Activated naive CD8-positive, alpha-beta T cell treated with anti-CD3 and anti-CD28 coated beads for 36 hours (primary cell): ENCODE measurements at places on chromosomes 11 and 22. TPM values are rescaled to one million over a fixed set of nuclear protein-coding genes. Genes with fewer than 3 reads are reported as not detected.

DNA sequence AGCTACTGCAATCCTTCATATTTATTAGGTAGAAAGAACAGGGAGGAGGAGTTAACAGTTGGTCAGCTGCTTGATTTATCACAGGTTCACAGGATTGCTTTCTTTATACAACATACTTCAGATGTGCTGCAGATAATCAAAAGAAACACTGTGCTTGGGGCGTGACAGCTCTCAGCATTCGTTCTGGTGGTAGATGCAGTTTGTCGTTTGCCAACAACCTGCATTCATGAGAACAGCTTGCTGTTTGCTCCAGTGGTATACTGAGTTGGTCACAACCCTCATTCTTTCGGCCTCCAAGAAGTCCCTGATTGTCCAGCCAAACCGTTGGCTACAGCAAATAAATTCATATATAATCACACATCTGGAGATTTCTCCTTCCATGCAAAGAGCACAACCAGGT lies 120.5 kb downstream of the ZNF280B start:
- no peaks in the 10 kb centered on the region for H3K4me1 ChIP-seq
- H3K4me3 ChIP-seq, result no peak overlapping the region
- peaks cover 61% of the 10 kb centered on the region for H3K27me3 ChIP-seq
- H3K36me3 ChIP-seq, result no peaks in the 10 kb centered on the region
- no peak overlapping the region for H3K27ac ChIP-seq
- DNase-seq, result no peak

- no peaks in the 10 kb centered on the region for H3K36me3 ChIP-seq
- H3K27me3 ChIP-seq, result no peaks in the 10 kb centered on the region
- no peak overlapping the region for H3K4me3 ChIP-seq
Observed at GRCh38 chr11:17771415-17771814, 36.8 kb downstream of the KCNC1 start.

DNA sequence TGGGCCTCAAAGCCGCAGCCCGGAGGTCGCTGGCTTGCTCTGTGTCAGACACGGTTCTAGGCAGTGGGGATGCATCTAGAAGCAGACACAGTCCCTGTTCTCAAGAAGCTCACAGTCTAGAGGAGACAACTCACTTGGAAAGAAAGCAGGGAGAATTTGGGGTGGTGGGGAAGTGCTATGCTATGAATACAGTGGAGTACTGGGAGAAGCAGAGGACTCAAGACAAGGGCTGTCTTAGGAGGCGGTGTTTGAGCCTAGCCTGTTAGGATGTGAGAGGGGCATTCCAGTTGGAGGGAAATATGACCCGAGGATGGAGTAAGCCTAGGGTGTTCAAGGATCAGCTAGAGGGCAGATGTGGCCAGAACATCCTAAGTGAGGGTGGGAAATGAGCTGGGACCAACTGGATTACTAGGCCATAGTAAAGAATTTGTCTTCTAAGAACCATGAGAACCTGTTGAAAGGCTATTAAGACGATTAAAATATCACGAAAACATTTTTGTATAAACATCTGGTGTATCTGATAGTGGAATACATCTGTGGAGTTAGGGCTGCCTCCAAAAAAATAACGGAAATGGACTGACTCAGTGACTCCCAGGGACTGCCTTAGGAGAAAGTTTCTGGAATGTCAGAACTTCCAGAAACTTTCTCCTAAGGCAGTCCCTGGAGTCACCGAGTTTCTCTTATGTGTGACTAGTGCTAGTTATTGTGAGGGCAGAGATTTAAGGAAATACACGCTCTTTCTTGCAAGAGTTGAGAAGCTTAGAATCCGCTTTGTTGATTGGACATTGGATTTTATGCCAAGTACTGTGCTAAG lies 1.1 kb upstream of the PITPNB start:
- H3K36me3 ChIP-seq, result peaks cover 33% of the 10 kb centered on the region
- peaks cover 6% of the 10 kb centered on the region for H3K27me3 ChIP-seq
- no peak for DNase-seq

DNA sequence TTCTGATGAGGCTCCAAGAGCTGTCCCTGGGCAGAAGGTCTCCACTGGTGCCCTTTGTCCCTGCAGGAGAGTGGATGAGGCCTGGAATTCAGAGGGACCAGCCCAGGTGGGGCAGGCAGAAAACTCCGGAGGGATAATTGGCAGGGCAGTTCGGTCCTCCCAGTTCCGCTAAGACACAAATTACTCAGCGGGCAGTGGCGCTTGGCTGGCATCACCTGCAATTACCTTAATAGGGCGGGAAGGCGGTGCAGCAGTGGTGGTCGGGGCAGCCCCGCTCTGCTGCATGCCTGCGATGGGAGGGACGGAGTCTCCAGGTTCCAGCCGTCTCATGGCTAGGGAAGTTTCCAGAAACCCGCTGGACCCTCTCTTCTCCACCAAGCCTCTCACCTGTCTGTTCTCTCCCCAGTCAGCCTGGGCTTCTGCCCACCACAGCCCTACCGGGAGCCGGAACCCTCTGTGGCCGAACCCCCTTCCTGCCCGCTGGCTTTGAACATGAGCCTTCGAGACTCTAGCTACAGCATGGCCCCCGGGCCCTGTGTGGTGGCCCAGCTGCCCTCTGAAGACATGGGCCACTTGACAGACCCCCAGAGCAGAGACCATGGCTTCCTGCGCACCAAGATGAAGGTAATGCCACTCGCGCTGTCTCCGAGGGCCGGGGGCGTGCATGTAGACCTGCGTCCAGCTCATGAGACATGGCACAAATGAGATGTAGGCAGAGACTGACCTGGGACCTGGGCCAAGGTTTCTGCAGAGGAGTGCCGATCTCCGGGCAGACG lies 7.0 kb downstream of the OVOL1 start:
- H3K27ac ChIP-seq, result no peak overlapping the region
- H3K4me3 ChIP-seq, result no peak overlapping the region
- DNase-seq, result no peak
- peaks cover 40% of the 10 kb centered on the region for H3K27me3 ChIP-seq
- no peaks in the 10 kb centered on the region for H3K36me3 ChIP-seq
- H3K4me1 ChIP-seq, result peaks cover 17% of the 10 kb centered on the region

GRCh38 chr11:8297781-8298440 lies 34.2 kb upstream of the LMO1 start:
- no peak for DNase-seq
- no peaks in the 10 kb centered on the region for H3K4me1 ChIP-seq
- H3K27me3 ChIP-seq, result no peaks in the 10 kb centered on the region
- no peak overlapping the region for H3K27ac ChIP-seq
- no peak overlapping the region for H3K4me3 ChIP-seq

GRCh38 chr11:11985954-11986949 lies 22.2 kb downstream of the DKK3 start:
- peaks cover 5% of the 10 kb centered on the region for H3K4me1 ChIP-seq
- no peak overlapping the region for H3K4me3 ChIP-seq
- H3K36me3 ChIP-seq, result no peaks in the 10 kb centered on the region
- H3K27ac ChIP-seq, result no peak overlapping the region

- H3K4me3 ChIP-seq, result no peak overlapping the region
- peaks cover 9% of the 10 kb centered on the region for H3K36me3 ChIP-seq
- H3K27me3 ChIP-seq, result peaks cover 9% of the 10 kb centered on the region
- DNase-seq, result no peak
- no peak overlapping the region for H3K27ac ChIP-seq
Observed at GRCh38 chr11:7573193-7573557, 59.4 kb downstream of the PPFIBP2 start.

DNA sequence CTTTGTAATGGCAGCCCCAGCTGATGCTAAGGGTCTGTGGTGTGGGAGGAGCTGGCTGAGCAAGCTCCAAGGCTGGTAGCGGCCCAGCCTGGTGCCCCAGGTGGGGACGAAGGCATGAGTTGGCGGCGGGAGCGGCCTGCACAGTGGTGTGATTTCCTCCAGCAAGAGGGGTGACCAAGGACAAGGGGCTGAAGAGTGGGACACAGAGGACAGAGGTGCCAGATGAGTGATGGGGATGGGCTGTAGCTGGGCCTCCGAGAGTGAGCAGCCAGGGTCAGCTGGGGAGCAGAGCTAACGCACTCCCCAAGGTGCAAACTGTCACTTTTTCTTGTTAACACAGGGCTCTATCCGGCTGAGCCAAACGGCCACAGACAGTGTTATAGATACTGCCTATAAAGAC lies 229.2 kb upstream of the TBCEL start:
- no peaks in the 10 kb centered on the region for H3K36me3 ChIP-seq
- no peak for DNase-seq
- H3K4me1 ChIP-seq, result no peaks in the 10 kb centered on the region
- no peak overlapping the region for H3K27ac ChIP-seq
- H3K27me3 ChIP-seq, result no peaks in the 10 kb centered on the region

- H3K4me3 ChIP-seq, result no peak overlapping the region
- no peaks in the 10 kb centered on the region for H3K4me1 ChIP-seq
- H3K27me3 ChIP-seq, result peaks cover 9% of the 10 kb centered on the region
- DNase-seq, result no peak
- H3K36me3 ChIP-seq, result no peaks in the 10 kb centered on the region
Observed at GRCh38 chr11:132311703-132312102, 941.3 kb downstream of the NTM start.

DNA sequence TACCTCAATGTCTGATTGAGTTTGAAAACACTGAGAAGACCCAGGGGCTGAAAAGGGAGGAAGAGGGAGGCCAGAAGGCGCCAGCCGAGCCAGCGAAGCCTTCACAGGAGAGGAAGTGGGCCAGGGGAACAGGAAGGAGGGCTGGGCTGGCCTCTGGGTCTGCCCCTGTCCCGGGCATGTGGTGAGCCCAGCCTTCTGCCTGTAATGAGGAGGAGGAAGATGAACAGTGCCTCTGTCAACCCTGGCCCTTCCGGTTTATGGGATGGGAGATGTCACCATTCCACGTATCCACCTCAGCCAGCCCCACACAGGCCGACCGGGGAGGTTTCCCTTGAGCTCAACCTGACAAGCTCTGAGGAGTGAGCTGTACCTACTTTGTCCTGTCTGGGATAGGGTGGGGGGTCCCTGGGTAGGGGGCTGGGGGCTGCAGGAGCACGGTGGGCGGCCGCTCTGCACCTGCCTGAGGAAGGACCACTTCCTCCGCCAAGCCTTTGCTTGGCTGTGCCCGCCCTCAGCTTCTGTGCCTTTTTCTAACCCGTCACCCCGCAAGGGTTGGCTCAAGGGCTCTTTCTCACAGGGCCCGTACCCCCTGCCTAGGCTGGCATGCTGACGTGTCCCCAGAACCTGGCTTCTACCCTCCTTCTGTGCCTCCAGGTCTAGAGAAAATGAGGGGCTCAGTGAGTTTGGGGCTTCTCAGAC lies 2.0 kb downstream of the PARVG start:
- peak; percentile 59 for DNase-seq
- peak overlapping the region; percentile 97 for H3K4me3 ChIP-seq
- H3K27me3 ChIP-seq, result no peaks in the 10 kb centered on the region
- H3K36me3 ChIP-seq, result peaks cover 15% of the 10 kb centered on the region

DNA sequence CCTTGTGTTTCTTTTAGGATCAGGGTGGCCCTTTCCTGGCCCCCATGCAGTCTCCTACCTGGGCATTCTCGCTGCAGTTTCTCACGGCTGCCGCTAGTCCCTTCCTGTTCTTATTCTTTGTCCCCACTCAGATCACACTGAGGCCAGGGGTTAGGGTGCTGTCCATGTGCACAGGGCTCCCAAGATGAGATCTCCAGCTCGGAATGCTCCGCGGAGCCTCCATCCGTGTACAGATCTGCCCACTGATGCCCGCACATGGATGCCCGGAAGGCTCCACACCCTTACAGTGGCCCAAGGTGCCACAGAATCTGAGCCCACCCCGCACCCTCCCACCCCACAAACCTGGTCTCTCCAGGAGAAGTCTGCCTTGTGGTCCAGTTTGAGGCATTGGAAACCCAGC lies 457.3 kb downstream of the TBC1D22A start:
- H3K36me3 ChIP-seq, result no peaks in the 10 kb centered on the region
- H3K27me3 ChIP-seq, result no peaks in the 10 kb centered on the region
- H3K27ac ChIP-seq, result no peak overlapping the region
- DNase-seq, result no peak
- H3K4me1 ChIP-seq, result no peaks in the 10 kb centered on the region
- H3K4me3 ChIP-seq, result no peak overlapping the region

DNA sequence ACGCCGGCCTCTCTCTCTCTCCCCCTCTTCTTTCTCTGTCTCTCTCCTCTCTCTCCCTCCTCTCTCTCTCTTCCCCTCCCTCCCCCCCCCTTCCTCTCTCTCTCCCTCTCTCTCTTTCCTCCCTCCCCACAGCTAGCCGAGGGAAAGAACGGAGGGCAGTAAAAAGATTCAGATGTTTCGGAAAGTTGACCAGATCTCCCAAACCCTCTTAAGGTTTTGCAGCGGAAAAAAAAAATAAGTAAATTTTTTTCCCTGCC lies 195 bp upstream of the ALX4 start:
- peaks cover 97% of the 10 kb centered on the region for H3K27me3 ChIP-seq
- no peaks in the 10 kb centered on the region for H3K36me3 ChIP-seq
- H3K27ac ChIP-seq, result no peak overlapping the region
- H3K4me1 ChIP-seq, result peaks cover 19% of the 10 kb centered on the region

DNA sequence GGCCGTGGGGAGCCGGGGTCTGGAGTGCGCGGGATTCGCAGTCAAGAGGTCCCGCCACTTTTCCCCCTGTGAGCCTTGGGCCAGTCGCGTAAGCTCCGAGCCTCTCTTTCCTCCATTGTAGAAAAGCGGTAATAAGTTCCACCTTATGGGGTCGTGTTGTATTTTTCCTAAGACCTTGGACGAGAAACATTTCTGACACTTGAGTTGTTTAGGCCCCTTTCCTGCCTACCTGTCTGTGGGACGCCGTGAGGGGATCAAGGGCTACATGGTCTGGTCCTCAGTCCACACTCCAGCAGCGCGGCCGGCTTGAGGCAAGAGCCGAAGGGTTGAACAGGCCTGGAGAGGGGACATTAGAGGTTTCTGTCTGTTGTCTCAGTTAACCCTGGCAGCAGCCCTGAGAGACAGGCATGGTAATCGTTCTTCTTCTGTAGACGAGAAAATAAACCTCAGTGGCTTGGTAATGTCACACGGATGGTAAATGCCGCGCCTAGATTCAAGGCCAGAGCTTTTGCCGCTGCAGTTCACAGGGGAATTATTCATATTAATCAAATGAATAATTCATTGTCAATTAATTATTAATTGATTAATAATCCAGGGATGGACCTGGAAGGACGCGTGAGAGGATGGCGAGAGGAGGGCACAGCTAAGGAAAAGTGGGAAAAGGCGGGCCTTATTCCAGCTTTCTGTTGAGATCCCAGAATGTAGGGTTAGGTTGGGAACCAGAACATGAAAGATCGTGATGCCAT lies 545 bp downstream of the FEN1 start:
- H3K27me3 ChIP-seq, result no peaks in the 10 kb centered on the region
- peak overlapping the region; percentile 100 for H3K27ac ChIP-seq
- H3K4me1 ChIP-seq, result peaks cover 43% of the 10 kb centered on the region
- H3K36me3 ChIP-seq, result peaks cover 50% of the 10 kb centered on the region
- H3K4me3 ChIP-seq, result peak overlapping the region; percentile 86

- H3K4me3 ChIP-seq, result no peak overlapping the region
- peaks cover 60% of the 10 kb centered on the region for H3K27me3 ChIP-seq
- peaks cover 37% of the 10 kb centered on the region for H3K4me1 ChIP-seq
- no peak for DNase-seq
Observed at GRCh38 chr11:36343436-36343835, 47.3 kb downstream of the PRR5L start.

- H3K36me3 ChIP-seq, result no peaks in the 10 kb centered on the region
- H3K27me3 ChIP-seq, result no peaks in the 10 kb centered on the region
- no peak for DNase-seq
- H3K4me1 ChIP-seq, result peaks cover 3% of the 10 kb centered on the region
- no peak overlapping the region for H3K4me3 ChIP-seq
Observed at GRCh38 chr11:74442636-74443035, 24.7 kb downstream of the KCNE3 start.

GCAT gene
- total RNA-seq, result 11.6 TPM

GGTLC2 gene
- not detected for total RNA-seq

GP1BB gene
- total RNA-seq, result not detected

LRRC32 gene
- total RNA-seq, result 11.5 TPM

TENM4 gene
- total RNA-seq, result not detected

BIK gene
- total RNA-seq, result 2.2 TPM

MMP13 gene
- total RNA-seq, result not detected

APLP2 gene
- 26.5 TPM for total RNA-seq

FZD4 gene
- 0.04 TPM for total RNA-seq

SVIP gene
- total RNA-seq, result 79.4 TPM

ROM1 gene
- total RNA-seq, result 2.8 TPM
